Kidney (tissue), 22 donors: ENCODE measurements at places on chromosomes 13 and 19. TPM values are rescaled to one million over a fixed set of nuclear protein-coding genes. Genes with fewer than 3 reads are reported as not detected.

Gene SLC25A41
- 0.28 TPM for total RNA-seq

Gene CHAMP1
- 23.3 TPM for total RNA-seq

Gene MATK
- 2.7 TPM for total RNA-seq

Gene PGLYRP1
- not detected for total RNA-seq

Gene CATSPERD
- total RNA-seq, result not detected

Gene PRR19
- total RNA-seq, result 0.47 TPM

Gene OR7A5
- not detected for total RNA-seq

Gene RPS28
- 1,258 TPM for total RNA-seq
